ENCODE measurements at places on chromosomes 1 and 21. TPM values are rescaled to one million over a fixed set of nuclear protein-coding genes. Genes with fewer than 3 reads are reported as not detected.

Gene FMOD
- 0.28 TPM for total RNA-seq

Gene UBE2U
- total RNA-seq: not detected

Gene TRIM45
- total RNA-seq: 3.8 TPM

Gene C1orf141
- total RNA-seq: not detected

Gene IVNS1ABP
- total RNA-seq: 54.0 TPM

Gene LIPI
- total RNA-seq: not detected

Gene FYB2
- total RNA-seq: not detected

Gene MSH4
- 1.1 TPM for total RNA-seq

Gene NHLH1
- 0.07 TPM for total RNA-seq

Gene SERPINC1
- not detected for total RNA-seq

Gene CFAP74
- total RNA-seq: 0.07 TPM

Gene C1orf116
- total RNA-seq: 33.2 TPM

Gene CPLANE2
- total RNA-seq: 13.3 TPM

Gene GPR25
- not detected for total RNA-seq

Gene GPX7
- 2.7 TPM for total RNA-seq

Gene OR2M3
- not detected for total RNA-seq

Gene SPATA45
- not detected for total RNA-seq

Gene CREG1
- 83.0 TPM for total RNA-seq

Gene RGS7
- total RNA-seq: not detected

Gene NSL1
- 22.5 TPM for total RNA-seq

Gene GSTM5
- not detected for total RNA-seq

Gene DTL
- 0.34 TPM for total RNA-seq

Gene PLCH2
- 141 TPM for total RNA-seq

Gene PTPN22
- 0.57 TPM for total RNA-seq

Gene ATP8B2
- 9.2 TPM for total RNA-seq

Gene CD2
- total RNA-seq: not detected

Gene PRDX1
- 739 TPM for total RNA-seq

Gene NBPF20
- total RNA-seq: 2.4 TPM

Gene CFHR5
- total RNA-seq: not detected

Gene ZNF648
- not detected for total RNA-seq

Gene KRTAP19-3
- total RNA-seq: not detected

Gene SH2D2A
- 2.1 TPM for total RNA-seq

Gene VANGL1
- total RNA-seq: 27.9 TPM

Gene AQP10
- total RNA-seq: 0.14 TPM

Gene NOS1AP
- under 0.01 TPM for total RNA-seq

Gene NPR1
- total RNA-seq: not detected

Gene SLC16A4
- 10.6 TPM for total RNA-seq

Gene LCE2A
- total RNA-seq: not detected

Gene HES3
- not detected for total RNA-seq
